ENCODE measurements at places on chromosomes 3 and 15.
A peak's percentile ranks its signal among the peaks of the same experiment; 100 is the strongest.

GRCh38 chr15:30882849-30883433 is 20.8 kb upstream of the FAN1 start:
- DNase-seq, result no peak

DNA sequence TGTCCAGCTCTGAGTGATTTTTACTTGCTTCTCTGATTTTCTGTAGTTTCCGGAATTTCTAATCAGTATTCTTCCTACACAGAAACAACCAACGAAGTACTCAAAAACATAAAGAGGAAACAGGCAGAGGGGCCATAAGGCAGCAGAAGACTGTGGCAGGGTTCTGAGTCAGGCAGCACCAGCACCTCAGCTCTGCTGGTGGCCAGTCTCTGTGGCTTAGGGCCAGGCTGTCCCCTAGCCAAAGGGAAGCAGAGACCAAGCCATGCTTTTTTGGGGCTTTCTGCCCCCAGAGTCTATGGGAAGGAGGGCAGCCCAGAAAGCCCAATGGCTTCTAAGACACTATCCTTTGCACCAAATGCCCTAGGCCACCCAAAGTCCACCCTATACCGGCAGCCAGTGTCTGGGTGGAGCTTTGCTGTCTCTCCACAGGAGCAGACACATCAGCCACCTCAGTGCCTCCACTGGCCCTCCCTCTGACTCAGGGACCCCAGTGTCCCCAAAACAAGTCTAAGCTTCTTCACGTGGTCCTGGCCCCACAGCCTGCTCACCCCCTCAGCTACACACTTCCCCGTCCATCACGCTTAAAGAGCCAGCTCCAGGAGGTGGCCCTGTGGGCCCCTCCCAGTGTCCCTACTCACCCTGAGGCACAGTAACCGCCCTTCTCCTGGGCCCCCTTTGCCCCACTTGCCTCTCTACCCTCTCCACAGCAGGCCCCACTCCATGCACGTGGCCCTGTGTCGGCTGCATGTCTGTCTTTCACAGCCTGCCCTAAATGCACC is 46.2 kb downstream of the CCDC12 start:
- DNase-seq, result no peak

DNA sequence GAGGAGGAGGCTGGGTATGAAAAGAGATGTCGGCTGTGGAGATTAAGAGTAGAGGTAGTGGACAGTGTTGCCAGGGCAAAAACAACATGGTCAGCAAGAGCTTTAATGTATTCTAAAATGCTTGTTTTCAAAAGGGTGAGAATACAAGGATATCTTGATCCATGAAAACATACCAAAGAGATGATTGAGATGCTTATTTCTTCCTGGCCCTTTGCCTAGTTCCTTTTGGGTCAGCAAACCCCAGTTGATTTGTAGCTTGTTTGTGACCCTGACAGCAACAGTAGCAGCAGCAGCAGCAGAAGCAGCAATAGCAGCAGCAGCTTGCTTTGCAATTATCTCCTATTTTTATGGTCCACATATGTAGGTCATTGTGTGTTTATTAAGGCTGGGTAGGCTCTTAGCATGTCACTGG is 337.3 kb downstream of the LPP start:
- DNase-seq, result no peak

DNA sequence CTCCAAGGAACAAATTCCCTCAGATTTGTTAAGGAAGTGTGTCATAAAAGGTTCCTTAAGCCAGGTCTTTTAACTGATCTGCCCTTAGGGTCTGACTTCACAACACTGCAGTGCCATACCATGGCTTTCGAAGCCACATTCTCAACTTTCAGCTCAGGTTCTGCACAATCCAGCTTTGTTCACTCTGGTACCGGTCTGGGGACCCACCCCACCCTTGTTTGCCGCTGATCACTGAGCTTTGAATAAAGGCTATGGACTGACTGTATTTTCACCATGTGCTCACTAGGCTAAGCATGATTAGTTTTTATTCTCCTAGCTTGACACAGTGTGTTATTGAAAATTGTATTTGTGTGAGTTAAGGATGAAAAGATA is 15.9 kb downstream of the SNX1 start:
- DNase-seq, result peak; percentile 22

DNA sequence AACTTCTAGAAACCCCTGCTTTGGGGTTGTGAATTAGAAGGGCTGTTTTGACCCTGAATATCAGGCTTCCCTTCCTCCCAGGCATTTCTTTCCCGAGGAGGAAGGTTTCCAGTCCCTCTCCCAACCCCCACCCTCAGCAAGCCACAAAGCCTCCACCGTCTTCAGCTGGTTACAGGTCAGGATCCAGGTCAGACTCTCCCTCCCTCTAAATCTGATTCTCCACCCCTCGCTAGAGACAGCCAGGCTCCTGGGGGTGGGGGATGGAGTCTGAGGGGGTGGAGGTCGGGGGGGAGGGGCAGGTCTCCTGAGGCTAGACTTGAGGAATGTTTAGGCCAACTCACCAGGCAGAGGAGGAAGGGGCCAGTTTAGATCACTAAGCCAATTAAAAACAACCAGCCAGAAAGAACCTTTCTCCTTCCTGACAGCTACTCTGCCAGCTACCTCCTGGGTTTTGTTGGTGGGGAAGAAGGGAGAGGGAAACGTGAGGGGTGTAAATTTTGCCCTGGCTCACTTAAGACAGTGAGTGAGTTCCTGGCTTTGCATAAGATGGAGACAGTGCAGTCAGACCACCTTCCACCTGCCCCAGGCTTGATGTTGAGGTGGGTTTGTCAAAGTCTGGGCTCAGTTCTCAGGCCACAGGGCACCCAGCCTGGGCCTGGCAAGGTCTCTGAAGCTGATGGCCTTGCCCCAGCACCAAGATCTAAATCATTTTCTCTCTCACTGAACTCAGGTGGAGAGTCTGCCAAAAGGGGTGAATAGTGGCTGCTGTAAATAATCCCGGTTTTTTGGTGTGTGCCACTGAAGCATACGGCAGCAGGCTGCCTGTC is 19.5 kb downstream of the BMF start:
- DNase-seq, result peak; percentile 98

GRCh38 chr3:161323926-161324621 is 47.2 kb downstream of the SPTSSB start:
- DNase-seq, result no peak

DNA sequence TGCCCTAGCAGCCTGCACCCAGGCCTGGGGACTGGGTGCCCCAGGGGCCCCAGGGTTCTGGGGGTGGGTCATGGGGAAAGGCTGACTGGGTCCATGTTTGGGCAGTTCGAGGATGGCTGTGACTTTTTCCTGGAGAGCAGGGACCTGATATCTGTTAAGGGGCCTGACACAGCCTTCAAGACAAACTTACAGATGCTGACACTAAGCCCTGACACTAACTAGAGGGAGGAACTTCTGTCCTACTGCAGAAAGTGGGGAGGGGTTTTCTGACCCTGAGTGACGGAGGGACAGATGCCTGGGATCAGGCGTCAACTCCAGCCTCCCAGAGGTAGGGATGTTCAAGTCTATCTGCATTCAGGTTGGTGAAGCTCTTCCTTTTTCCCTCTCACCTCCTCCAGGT is 45.0 kb upstream of the SLC6A11 start:
- DNase-seq, result no peak

GRCh38 chr3:119401069-119401468 is 62.3 kb downstream of the TMEM39A start:
- DNase-seq, result no peak
